HT1080 (cell line): ENCODE measurements at places on chromosomes 12 and 14. TPM values are rescaled to one million over a fixed set of nuclear protein-coding genes. Genes with fewer than 3 reads are reported as not detected.

Gene NYNRIN
- total RNA-seq = 0.03 and 0.05 TPM in 2 replicates

DNA sequence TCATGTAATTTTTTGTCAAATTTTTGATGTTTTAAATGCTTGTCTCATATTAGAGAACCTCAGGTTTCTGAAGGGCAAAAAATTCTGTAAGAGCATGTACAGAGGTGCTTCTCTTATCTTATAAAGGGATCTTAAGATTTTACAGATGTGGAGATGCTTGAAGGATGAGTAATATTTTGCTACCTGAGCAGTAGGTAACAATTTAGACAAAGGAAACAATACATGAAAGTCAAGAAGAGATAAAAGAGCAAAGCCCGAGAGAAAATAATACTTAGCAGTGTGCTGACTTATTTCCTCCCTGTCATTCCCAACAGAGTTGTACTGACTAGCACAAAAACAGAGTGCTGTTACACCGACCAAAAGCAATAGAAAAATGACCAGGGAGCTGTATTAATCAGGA, 98.1 kb upstream of the PTPRR start:
- DNase-seq = no peak

GRCh38 chr12:28191051-28192048, 1.1 kb downstream of the CCDC91 start:
- peak; percentile 76 for DNase-seq

Gene CLEC12A
- total RNA-seq = not detected in 2 replicates

DNA sequence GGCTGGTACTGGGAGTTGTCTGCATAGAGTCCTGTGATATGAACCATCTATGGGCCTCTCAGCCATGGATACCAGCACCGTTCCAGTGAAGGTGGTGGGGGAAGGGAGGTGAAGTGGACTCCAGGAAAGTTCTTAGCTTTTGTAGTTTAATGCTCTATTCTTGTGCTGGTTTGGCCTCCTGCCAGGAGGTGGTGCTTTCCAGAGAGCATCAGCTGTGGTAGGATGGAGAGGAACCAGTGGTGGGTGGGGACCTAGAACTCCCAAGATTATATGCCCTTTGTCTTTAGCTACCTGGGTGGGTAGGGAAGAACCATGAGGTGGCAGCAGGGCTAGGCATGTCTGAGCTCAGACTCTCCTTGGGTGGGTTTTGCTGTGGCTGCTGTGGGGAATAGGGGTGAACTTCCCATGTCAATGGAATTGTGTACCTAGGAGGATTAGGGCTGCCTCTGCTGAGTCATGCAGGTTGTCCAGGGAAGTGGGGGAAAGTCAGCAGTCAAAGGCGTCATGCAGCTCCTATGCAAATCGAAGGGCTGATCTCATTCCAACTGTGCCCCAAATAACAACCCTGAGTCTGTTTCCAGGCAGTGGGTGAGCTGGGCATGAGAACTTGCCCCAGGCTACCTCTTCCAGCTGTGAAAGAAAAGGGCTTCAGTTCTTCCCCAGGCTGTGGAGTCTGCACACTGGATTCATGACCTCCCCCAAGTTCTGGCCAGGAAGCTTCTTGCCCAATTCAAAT, 14.2 kb downstream of the GZMH start:
- DNase-seq = peak; percentile 50

GRCh38 chr12:66409195-66409871, 107.0 kb downstream of the HELB start:
- DNase-seq = peak; percentile 57

- DNase-seq = no peak
Observed at GRCh38 chr12:67085699-67086098, 183.5 kb upstream of the CAND1 start.

- no peak for DNase-seq
Observed at GRCh38 chr12:59675461-59675860, 79.6 kb downstream of the SLC16A7 start.

Gene PLEKHG7
- total RNA-seq = not detected in 2 replicates

DNA sequence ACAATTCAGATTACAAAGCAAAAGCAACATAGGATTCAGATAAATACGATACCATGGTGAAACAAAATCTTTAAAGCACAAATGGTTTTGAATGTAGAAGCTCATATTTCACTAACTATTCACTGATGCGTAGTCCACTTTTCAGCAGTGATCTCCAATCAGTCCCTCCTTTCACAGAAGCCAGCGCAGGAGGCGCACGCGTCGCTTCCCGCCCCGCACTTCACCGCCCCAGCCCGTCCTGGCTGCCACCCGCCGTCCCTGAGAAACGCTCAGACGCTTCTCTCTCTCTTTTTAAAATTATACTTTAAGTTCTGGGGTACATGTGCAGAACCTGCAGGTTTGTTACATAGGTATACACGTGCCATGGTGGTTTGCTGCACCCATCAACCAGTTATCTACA, 19.8 kb upstream of the CHFR start:
- DNase-seq = no peak

GRCh38 chr14:105135700-105136395, 32.7 kb downstream of the JAG2 start:
- DNase-seq = no peak

Gene CD27
- not detected in 2 replicates for total RNA-seq

DNA sequence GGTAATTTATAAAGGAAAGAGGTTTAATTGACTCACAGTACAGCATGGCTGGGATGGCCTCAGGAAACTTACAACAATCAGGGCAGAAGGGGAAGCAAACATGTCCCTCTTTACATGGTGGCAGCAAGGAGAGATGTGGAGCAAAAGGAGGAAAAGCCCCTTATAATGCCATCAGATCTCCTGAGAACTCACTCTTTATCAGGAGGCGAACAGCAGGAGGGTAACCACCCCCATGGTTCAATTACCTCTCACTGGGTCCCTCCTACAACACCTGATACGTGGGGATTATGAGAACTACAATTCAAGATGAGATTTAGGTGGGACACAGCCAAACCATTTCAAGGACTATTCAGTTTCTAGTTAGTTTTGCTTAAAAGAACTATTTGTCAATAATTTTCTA, 453.3 kb downstream of the C12orf50 start:
- DNase-seq = no peak

DNA sequence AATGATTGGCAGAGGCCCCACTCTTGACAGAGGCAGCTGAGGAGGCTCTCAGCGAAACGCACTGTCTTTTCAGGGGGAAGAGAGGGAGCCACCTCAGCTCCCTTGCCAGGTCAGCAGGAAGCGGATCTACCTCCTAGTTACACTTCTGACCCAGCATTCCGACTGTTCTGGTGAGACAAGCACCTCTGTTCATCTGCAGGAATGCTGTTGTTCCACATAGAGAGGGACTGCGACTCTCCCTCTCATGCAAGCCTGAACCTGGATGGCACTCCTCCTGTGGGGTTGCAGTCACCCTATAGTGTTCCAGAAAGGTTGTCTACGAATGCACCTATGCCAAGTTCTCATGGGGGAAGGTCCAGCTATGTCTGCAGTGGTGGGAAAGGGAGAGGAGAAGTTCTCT, 37.1 kb upstream of the AEBP2 start:
- DNase-seq = no peak

- DNase-seq = no peak
Observed at GRCh38 chr14:84789012-84789411, 740.9 kb upstream of the FLRT2 start.

Gene MDM1
- total RNA-seq = 6.7 and 9.0 TPM in 2 replicates

Gene KRT5
- total RNA-seq = not detected in 2 replicates

DNA sequence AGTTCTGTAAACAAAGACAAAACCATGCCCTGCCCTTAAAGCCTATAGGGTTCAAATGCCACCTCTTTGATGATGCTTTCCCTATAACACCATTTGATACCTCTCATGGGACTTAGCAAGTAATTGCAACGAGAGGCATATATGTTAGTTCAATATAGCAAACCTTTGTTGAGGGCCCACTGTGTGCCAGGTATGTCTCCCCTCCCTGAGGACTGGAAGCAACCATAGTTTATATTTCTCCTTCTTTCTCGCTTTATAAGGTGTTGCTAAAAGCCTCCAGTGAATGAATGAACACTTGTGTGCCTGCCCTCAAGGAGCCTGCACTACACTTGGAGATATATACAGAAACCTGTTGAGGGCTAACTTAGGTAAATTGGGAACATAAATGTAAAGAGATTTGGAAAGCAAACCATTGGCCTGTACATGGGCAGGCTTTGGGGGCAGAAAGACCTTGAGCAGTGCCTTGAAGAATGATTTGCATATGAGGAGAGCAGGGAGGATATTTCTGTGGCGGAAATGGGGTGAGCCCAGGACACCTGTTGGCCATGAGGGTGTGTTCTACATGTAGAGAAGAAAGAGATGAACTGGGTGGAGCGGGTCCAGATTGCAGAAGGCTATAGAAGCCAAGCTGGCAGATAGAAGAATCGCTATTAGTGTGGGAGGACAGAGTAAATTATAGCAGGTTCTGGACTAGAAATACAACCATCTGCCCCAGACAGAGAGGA, 1.8 kb upstream of the CKAP4 start:
- DNase-seq = no peak
